Left lobe of liver (tissue), 2 donors: ENCODE measurements at places on chromosomes 6 and 20. TPM values are rescaled to one million over a fixed set of nuclear protein-coding genes. Genes with fewer than 3 reads are reported as not detected.

DNA sequence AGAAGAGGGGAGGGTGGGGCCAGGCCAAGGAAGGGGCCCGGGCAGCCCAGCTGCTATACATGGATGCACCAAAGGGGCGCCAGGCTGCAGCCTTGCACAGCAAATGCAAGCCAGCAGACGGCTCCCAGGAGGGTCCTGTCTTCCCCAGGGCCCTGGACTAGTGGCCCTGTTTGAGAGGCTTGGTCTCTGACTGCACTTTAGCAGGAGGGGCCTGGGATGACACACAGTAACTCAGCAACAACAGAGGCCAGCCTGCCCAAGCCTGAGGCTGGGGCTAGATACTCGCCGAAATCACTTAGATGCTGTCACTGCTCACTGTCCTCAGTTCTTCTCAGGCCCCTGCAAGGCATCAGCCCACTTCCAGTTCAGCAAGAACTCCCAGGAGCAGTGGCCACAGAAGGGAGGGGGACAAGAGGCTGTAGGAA is 73.5 kb downstream of the TRAM2 start:
- DNase-seq: no peak

GRCh38 chr6:30727920-30728553 is 7.9 kb downstream of the TUBB start:
- DNase-seq: no peak

DNA sequence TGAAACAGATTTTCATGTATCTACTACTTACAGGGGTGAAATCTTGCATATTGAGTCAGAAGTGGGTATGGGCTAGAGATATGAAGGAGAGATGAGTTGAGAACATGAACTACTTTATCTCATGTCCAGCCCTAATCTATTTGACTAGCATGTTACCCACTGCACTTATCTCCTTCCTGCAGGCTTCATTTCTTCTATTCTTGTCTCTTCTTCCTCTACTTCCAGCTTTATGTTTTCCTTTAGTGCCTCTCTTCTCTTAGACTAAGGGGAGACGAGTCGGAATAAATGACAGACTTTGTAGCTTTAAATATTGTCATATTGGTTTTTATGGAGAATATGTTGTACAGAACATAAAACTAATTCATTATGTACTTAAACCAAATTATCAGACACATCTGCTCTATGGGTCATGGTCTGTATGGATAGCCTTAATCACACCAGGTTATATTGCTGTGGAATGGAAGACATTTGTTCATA is 5.3 kb downstream of the RAB32 start:
- no peak for DNase-seq

- no peak for DNase-seq
These were observed 662.4 kb upstream of the EYS start for GRCh38 chr6:66369407-66369806.

DNA sequence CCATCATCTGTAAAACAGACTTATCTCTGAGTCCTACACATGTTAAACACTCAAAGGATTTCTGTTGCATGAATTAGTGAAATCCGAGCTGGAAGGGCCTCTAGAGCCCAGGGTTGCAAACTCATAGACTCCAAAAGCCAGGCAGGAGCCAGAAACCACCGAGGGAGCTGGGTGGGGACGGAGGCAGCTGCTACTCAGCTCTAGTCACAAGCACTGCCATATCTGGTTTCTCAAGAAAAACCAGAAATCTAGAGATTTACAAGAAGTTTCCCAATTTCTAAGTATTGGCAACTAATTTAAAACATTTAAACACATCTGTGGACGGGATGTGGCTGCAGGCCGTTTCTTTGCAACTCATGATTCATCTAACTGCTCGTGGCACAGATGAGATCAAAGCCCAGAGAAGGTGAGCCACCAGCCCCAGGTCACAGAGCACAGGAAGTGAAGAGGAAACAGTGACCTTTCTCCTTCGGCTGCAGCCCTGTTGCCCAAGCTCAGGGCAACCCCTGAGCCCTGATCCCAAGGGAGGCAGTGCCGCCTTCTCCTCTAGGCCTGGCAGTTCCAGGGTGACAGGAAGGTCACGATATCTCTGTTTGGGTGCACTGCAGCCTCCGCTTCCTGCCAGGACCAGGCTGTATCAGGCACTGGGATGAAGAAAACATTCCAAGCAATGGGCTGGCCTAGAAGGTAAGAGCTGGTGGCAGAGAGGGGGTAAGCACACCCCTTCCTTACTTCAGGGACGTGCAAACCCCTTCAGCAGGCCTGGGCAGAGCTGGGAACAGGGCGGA is 26.4 kb upstream of the PTGIS start:
- no peak for DNase-seq

DNA sequence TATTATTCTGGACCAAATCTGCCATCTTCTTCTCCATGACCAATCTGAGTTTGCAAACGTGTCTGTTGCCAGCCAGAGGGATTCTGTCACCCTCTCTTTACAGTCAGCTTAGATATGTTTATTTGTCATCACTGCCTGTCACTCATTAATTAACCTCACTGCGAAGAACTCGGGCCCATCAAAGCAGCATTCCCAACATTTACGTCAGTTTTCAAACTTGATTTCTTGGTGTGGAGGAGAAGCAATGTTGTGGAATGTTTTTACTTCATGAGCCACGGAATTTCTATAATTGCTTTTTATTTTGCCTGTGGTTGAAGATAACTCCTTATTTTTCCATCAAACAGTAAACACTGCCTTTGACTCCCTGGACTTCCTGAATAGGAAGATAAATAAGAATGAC is 91.8 kb upstream of the CNKSR3 start:
- DNase-seq: no peak

DNA sequence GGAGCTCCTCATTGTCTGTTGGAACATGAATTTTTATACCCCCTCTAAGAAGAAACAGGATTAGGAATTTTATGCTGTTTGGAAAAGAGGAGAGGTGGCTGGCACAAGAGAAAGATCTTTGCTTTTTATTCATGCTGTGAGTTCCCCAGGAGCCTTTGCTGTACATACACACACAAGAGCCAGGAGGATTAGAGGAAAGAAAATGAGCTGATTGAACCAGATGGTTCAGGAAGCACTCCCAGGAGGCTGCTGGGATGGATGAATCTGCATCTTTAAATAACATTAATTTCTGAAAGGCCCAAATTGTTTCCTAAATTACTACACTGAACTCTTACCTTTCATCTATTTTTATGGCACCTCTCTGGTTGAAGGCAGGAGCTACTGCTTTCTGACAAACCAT is 20.1 kb upstream of the TCP11 start:
- DNase-seq: no peak

DNA sequence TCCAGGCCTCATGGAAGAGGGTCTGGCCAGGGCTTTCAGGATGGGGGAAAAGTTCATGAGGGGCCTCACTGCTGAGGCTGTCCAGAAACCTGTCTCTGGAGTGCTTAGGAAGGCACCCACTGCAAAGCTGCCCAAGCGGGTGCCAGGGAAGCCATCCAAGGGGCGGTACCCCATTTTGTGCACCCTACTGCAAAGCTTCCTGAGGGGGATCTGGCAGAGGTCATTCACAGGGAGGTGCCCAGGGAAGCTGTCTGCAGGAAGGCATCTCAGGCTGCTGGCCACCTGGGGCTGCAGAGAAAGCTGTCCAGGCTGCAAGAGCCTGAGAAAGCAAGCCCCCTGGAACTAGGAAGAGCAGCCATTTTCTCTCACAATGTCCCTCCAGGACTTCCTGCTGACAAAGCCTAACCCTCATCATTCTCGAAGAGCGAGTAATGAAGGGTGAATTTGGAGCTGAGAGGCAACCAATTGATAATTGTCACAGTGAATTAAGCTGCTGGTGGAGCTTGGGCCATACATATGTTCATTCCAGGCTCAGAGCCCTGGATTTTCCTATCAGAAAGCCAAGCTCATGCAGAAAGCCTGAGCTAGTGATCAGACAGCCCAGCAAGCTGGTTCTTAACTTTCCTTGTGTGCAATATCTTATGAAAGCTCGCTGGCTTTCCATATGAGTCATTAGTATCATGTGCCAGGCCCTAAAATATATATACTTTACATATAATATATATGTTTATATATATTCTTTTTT is 62.2 kb upstream of the SLC22A16 start:
- no peak for DNase-seq

GRCh38 chr20:64036346-64037198 is 590 bp downstream of the C20orf204 start:
- no peak for DNase-seq

- no peak for DNase-seq
These were observed 16.4 kb upstream of the MAS1 start for GRCh38 chr6:159874435-159874834.

DNA sequence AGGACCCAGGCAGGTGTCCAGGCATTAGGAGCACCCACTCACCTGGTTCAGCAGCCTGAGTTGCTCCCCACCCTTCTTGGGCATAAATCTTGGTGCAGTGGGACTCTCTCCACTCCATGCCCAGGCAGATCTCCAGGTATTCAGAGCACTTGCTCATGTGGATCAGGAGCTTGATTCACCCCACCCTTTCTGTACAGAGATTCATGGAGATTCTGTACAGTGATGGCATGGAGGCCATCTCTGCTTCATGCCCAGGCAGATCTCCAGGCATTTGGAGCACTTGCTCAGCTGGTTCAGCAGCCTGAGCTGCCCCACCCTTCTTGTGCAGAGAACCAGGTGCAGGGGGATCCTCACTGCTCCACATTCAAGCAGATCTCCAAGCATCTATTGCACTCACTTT is 44.1 kb downstream of the BEND6 start:
- no peak for DNase-seq

The NKAIN4 gene
- not detected for total RNA-seq

The FUT9 gene
- total RNA-seq: not detected

The IBTK gene
- total RNA-seq: 27.7 TPM

The REM1 gene
- not detected for total RNA-seq
